ENCODE measurements at places on chromosomes 7 and 10. TPM values are rescaled to one million over a fixed set of nuclear protein-coding genes. Genes with fewer than 3 reads are reported as not detected.

FAM131B gene
- 0.54 TPM for total RNA-seq

NDUFB2 gene
- total RNA-seq = 653 TPM

MSS51 gene
- 0.40 TPM for total RNA-seq

TDRD1 gene
- not detected for total RNA-seq

ANXA8 gene
- not detected for total RNA-seq

MYPN gene
- total RNA-seq = 0.79 TPM

ADRA2A gene
- under 0.01 TPM for total RNA-seq

NPC1L1 gene
- total RNA-seq = not detected

CLRN3 gene
- total RNA-seq = not detected

FAM171A1 gene
- 80.1 TPM for total RNA-seq

ING3 gene
- 18.0 TPM for total RNA-seq

MACROH2A2 gene
- 1.1 TPM for total RNA-seq

DTX2 gene
- total RNA-seq = 6.9 TPM

ST8SIA6 gene
- not detected for total RNA-seq

CFAP58 gene
- total RNA-seq = 0.39 TPM

MYH16 gene
- 0.64 TPM for total RNA-seq

PKD2L1 gene
- not detected for total RNA-seq

OR2A12 gene
- total RNA-seq = not detected

GRID1 gene
- total RNA-seq = not detected

NPSR1 gene
- total RNA-seq = not detected

PPP1R17 gene
- total RNA-seq = not detected

ATRNL1 gene
- total RNA-seq = not detected

TRPV5 gene
- total RNA-seq = not detected

ZNF736 gene
- total RNA-seq = 2.7 TPM

HOXA5 gene
- total RNA-seq = 13.8 TPM

SYT15B gene
- not detected for total RNA-seq

NUTM2B gene
- total RNA-seq = not detected

KLLN gene
- 0.10 TPM for total RNA-seq

COBL gene
- not detected for total RNA-seq

CPVL gene
- total RNA-seq = 2.6 TPM

FRMPD2 gene
- total RNA-seq = 0.05 TPM

TEX47 gene
- total RNA-seq = not detected

IKZF1 gene
- not detected for total RNA-seq

PNLIP gene
- not detected for total RNA-seq

PRKCQ gene
- 0.07 TPM for total RNA-seq

OR2A25 gene
- not detected for total RNA-seq

C10orf67 gene
- total RNA-seq = not detected

GDF10 gene
- not detected for total RNA-seq
